ENCODE measurements at places on chromosomes 3 and 15. TPM values are rescaled to one million over a fixed set of nuclear protein-coding genes. Genes with fewer than 3 reads are reported as not detected.

COLQ gene
- total RNA-seq, result 0.40 TPM

DNA sequence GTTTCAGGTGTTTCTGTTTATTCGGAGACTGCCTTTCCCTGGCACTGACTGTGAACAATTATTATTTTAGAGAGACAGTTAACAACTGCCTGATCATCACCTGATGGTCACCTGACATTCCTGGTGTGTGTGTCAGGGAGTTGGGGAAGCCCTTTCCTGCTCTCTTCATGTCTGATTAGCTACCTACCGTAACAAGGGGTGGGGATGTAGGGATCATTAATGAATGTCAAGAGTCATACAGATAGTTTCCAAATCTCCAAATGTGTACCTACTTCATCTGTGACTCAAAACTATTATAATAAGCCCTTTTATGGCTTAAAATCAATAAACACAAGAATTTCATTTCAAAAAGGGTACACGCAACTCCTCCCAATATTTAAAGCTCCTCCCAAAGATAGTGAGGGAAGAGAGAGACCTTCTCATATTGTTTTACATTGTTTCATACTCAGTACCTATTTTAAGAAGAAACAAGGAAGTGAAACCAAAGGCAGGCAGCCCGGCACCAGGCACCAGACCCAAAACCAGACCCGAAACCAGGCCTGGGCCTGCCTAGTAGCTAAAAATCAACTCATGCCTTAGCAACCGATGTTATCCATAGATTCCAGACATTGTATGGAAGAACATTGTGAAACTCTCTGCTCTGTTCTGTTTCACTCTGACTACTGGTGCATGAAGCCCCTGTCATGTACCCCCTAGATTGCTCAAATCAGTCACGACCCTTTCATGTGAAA lies 844.9 kb upstream of the ALCAM start:
- DNase-seq, result no peak

- DNase-seq, result no peak
These were observed 236.9 kb downstream of the CADPS start for GRCh38 chr3:62638316-62638715.

GRCh38 chr15:99168601-99169580 lies 64.0 kb downstream of the SYNM start:
- DNase-seq, result no peak

DNA sequence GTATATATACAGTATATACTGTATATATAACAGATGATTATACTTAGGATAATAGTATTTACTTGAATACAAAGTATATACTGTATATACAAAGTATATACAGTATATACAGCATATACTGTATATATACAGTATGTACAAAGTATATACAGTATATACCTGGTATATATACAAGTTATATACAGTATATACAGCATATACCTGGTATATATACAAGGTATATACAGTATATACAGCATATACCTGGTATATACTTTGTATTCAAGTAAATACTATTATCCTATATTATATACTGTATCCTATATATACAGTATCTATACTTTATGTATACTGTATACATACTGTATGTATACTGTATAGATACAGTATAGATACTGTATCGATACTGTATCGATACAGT lies 14.6 kb upstream of the CPOX start:
- DNase-seq, result no peak

GRCh38 chr3:425079-425478 lies 228.5 kb downstream of the CHL1 start:
- no peak for DNase-seq

DNA sequence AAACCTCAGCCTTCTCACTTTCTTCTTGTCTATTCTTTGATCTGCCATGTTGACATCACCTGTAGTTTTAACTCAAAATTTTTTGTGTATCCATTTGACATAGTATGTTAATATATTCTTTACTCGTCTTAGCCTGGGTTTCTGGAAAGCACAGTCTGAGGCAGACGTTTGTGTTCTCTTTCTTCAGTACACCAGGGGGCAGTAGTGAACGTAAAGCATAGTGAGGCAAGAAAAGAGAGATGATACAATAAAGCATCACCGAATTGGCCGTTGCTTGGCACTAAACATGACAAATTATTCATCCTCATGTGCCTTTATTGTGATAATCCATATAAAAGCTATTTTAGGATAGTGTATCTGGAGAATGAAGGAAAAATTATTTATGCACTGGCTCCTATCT lies 141.0 kb upstream of the MYRIP start:
- peak; percentile 59 for DNase-seq

- DNase-seq, result no peak
These were observed 182.4 kb downstream of the AKAP13 start for GRCh38 chr15:85562824-85563223.

DNA sequence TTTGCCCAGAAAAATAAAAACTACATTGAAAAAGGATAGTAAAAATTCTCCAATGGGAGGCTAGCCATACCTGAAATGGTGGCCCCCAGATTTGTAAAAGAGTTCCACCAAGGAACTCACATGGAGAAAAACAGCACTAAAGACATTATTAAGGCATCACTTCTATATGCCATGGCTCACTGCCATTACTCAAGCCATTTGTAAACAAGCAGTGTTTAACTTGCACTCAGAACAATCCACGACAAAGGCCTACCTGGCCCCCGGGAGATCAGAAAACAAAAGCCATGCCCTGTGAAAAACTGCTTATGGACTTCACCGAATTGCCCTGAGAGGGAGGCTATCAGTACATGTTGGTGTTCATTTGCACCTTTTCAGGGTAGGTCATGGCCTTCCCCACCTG lies 19.6 kb downstream of the CCR8 start:
- DNase-seq, result no peak

DNA sequence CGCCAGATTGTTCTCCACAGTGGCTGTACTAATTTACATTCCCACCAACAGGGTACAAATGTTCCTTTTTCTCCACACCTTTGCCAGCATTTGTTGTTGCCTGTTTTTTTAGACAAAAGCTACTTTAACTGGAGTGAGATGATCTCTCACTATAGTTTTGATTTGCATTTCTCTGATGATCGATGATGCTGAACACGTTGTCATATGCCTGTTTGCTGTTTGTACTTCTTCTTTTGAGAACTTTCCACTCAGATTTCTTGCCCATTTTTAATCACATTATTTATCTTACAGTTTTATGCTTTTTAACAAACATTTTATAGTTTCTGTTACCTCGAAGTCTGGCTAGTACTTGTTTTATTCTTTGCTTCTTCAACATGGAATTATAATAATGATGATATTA lies 643.7 kb upstream of the ALCAM start:
- DNase-seq, result no peak

- no peak for DNase-seq
These were observed 254.2 kb downstream of the ZBTB20 start for GRCh38 chr3:114892880-114893279.

CLEC3B gene
- total RNA-seq, result 0.40 TPM

ITIH3 gene
- not detected for total RNA-seq

ULK4 gene
- total RNA-seq, result 8.7 TPM

TRPM1 gene
- total RNA-seq, result not detected

DNA sequence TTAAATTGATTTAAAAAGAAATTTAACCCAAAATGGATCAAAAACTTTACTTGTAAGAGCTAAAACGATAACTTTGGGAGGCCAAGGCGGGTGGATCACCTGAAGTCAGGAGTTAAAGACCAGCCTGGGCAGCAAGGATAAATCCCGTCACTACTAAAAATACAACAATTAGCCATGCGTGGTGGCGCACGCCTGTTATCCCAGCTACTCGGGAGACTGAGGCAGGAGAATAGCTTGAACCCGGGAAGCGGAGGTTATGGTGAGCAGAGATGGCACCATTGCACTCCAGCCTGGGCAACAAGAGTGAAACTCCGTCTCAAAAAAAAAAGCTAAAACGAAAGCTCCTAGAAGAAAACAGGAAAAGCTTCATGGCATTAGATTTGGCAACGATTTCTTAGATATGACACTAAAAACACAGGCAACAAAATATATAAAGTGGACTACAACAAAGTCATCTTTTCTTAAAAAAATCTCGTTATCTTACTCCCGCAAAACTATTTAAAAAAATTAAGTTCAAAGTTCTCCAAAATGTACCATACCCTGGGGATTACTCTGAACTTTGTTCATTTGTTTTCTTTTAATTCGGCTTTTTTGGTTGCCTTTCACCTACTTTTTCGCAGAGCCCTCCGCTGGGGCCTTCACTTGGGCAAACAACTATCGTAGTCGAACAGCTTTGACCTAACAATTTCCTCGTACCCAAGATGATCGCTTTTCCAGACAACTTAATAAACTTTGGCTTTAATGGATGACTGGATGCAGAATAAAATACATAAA lies 2.9 kb downstream of the HDDC3 start:
- DNase-seq, result no peak

SLC51A gene
- total RNA-seq, result not detected

- DNase-seq, result no peak
These were observed 125.5 kb downstream of the DIPK2A start for GRCh38 chr3:144097163-144097562.

SLCO3A1 gene
- under 0.01 TPM for total RNA-seq

DNA sequence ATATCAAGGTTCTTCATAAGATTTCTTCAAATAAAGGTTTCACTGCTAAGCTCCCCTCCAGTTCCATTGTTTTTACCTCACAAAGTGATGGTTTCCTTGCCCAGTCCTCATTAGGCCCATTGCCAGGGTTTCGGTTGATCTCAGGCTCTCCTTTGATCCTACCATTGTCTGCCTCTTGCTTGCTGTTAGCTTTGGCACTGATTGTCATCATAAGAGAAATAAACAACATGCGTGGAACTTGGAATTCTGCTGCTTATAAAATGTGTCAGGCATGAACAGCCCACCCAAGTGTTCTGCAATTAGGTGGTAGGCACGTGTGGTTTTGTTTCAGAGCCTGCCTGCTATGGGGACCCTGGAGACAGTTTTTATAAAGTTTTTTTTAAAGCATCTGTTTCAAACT lies 107.6 kb upstream of the BFSP2 start:
- no peak for DNase-seq

PLSCR2 gene
- total RNA-seq, result not detected

ANKUB1 gene
- not detected for total RNA-seq

KNSTRN gene
- total RNA-seq, result 121 TPM

- no peak for DNase-seq
These were observed 105.1 kb upstream of the IGF1R start for GRCh38 chr15:98543237-98543636.

DNA sequence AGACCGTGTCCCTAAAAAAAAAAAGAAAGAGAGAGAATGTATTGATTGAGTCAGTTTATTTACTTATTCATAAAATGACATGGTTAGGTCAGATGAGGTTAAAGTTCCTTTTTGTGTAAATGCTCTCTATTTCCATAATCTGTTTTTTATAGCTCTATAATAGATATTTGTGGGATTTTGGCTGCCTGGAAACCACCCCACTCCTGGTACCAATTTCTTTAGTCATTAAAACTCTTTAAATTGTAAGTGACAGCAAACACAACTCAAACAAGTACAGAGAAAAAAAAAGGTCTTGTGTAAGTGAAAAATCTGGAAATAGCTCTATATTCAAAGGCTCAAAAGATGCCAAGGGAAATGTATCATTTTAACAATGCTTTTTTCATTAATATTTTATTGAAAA lies 11.0 kb upstream of the PPP4R2 start:
- DNase-seq, result no peak

- no peak for DNase-seq
These were observed 48.2 kb downstream of the TRIM42 start for GRCh38 chr3:140726066-140726465.

DNA sequence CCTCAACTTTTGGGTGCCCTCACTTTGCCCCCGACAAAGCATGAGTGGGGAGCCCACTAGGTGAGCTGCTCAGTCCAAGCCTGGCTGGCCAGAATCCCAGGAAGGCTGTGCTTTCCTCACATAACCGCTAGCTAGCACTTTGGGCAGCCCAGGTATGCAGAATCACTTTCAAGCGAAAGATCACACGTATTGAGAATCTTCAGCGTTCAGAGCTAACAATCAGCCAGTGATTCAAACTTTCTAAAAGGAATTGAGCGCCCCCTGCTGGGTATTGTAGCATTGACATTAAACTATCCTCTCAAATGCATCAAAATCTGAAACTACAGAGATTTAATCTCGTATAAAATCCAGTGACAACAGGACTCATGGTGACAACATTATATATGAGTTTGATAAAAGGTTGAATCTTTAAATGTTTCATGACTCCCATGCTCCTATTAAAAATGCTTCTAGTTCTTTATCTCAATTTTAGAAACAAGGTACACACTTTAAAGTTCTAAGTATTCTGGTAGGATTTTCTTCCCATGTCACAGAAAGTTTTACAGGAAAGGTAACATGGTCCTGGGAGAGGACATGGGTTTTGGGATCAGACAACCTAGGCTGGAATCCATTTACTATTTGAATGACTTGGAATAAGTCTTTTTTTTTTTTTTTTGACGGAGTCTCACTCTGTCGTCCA lies 11.8 kb downstream of the ANAPC13 start:
- peak; percentile 70 for DNase-seq

GRCh38 chr3:79286882-79287281 lies 480.9 kb downstream of the ROBO1 start:
- DNase-seq, result no peak

WWTR1 gene
- total RNA-seq, result 73.5 TPM

DNA sequence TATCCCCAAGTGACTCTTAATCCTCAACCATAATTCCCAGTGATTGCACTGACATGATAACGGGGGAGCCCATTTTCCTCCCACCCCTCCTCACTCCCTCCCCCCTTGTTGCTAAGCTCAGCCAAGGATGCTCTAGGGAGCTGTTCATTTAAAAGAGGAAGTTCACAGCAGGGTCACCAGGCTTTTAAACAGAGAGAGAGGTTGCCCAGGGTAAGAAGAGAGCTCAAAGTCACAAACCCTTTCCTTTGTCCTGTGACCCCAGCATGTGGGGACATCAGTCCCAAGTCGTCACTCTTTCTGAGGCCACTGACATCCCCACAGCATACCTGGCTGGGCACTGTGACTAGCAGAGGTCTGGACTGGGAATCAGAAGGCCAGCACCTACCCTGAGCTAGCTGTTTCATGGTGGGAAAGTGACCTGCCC lies 144.1 kb downstream of the RORA start:
- DNase-seq, result peak; percentile 9

GPR15 gene
- total RNA-seq, result not detected

DNA sequence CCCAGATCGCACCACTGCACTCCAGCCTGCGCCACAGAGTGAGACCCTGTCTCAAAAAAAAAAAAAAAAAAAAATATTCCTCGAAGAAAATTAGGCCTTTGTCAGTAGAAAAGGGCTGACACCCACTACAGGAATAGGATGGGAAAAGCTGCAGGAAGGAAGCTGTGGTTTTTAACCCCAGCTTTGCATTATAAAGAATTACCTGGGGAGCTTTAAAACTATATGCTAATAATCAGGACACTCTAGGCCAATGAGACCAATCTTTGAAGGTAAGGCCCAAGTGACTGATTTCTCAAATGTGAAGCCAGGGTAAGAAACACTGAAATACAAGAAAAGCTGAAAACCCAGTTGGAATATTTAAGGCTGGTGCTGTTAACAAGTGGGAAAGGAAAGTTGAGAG lies 74.3 kb downstream of the RBPMS2 start:
- DNase-seq, result no peak

- no peak for DNase-seq
These were observed 275.0 kb upstream of the CHRM5 start for GRCh38 chr15:33693166-33693800.

GRCh38 chr3:185448107-185448506 lies 50.7 kb downstream of the TMEM41A start:
- DNase-seq, result no peak

FANCD2OS gene
- total RNA-seq, result not detected

DZIP1L gene
- 18.9 TPM for total RNA-seq

Measured in LHCN-M2 (cell line).